ENCODE measurements at places on chromosomes 5 and 9.

DNA sequence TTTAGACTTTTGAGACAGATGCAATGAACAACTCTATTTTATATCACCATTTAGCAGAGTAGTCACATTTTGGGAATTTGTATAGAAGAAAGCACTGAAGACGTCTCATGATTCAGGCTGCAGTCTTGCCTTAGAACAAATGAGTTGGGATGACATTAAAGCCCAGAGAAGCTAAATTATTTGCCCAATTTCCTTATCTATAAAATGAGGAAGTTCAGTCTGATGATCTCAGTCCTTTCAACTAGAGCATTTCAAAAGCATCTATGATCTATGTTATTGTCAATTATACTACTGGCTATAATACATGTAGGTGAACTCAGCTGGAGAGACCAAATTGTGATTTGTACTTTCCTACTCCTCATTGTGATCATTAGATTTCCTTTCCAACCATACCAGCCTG lies 154.1 kb downstream of the OSTF1 start:
- no peak for DNase-seq

- no peak for DNase-seq
Observed at GRCh38 chr5:160166973-160167623, 47.8 kb upstream of the PWWP2A start.

- DNase-seq, result no peak
Observed at GRCh38 chr9:111481885-111482636, 2.1 kb downstream of the ECPAS start.

DNA sequence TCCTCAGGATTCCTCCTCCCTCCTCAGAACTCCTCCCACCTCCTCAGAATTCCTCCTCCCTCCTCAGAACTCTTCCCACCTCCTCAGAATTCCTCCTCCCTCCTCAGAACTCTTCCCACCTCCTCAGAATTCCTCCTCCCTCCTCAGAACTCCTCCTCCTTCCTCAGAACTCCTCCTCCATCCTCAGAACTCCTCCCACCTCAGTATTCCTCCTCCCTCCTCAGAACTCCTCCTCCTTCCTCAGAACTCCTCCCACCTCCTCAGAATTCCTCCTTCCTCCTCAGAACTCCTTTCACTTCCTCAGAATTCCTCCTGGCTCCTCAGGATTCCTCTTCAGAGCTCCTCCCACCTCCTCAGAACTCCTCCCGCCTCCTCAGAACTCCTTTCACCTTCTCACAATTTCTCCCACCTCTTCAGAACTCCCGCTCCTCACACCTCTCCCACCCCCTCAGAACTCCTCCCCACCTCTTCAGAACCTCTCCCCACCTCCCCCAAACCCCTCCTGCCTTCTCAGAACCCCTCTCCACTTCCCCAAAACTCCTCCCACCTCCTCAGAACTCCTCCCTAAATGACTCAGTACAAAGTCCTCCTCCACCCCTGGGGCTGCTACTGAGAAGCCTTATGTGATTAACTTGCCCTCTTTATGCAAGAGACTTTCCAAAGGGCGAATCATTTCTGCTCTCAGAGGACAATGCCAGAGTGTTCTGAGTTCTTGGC lies 23.2 kb downstream of the SLC46A2 start:
- no peak for DNase-seq

- DNase-seq, result no peak
Observed at GRCh38 chr9:34151398-34151797, 24.9 kb upstream of the DCAF12 start.
